Activated naive CD8-positive, alpha-beta T cell treated with anti-CD3 and anti-CD28 coated beads for 36 hours (primary cell): ENCODE measurements at places on chromosomes 13 and 19.

GRCh38 chr19:29789007-29789406 lies 22.8 kb upstream of the CCNE1 start:
- H3K4me1 ChIP-seq = peaks cover 2% of the 10 kb centered on the region
- H3K27me3 ChIP-seq = no peaks in the 10 kb centered on the region
- no peaks in the 10 kb centered on the region for H3K36me3 ChIP-seq
- no peak overlapping the region for H3K27ac ChIP-seq
- no peak overlapping the region for H3K4me3 ChIP-seq

DNA sequence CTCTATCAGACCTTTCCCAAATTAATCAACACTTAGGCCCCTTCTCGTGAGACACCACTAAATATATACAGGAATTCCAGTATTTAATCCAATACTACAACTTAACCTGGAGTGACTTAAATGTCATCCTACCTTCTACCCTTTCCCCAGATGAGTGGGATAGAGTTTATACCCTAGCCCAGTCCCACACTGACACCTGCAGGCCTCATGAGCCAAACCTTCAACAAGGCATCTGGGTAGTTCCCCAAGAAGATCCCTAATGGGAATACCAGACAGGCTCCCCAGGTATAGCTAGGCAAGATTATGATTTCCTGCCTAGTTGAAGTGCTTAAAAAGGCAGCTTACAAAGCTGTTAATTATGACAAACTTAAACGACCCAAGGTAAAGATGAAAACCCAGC lies 15.9 kb downstream of the ZNF83 start:
- H3K4me1 ChIP-seq = peaks cover 16% of the 10 kb centered on the region
- H3K36me3 ChIP-seq = peaks cover 26% of the 10 kb centered on the region
- H3K4me3 ChIP-seq = no peak overlapping the region
- no peak for DNase-seq
- no peaks in the 10 kb centered on the region for H3K27me3 ChIP-seq
- no peak overlapping the region for H3K27ac ChIP-seq

GRCh38 chr13:46606970-46607369 lies 54.0 kb downstream of the LRCH1 start:
- peaks cover 63% of the 10 kb centered on the region for H3K4me1 ChIP-seq
- H3K27me3 ChIP-seq = no peaks in the 10 kb centered on the region
- peaks cover 7% of the 10 kb centered on the region for H3K36me3 ChIP-seq
- no peak overlapping the region for H3K27ac ChIP-seq
- H3K4me3 ChIP-seq = no peak overlapping the region

- no peak overlapping the region for H3K4me3 ChIP-seq
- no peaks in the 10 kb centered on the region for H3K36me3 ChIP-seq
- H3K4me1 ChIP-seq = peaks cover 8% of the 10 kb centered on the region
- no peak overlapping the region for H3K27ac ChIP-seq
- H3K27me3 ChIP-seq = peaks cover 35% of the 10 kb centered on the region
These were observed 2.4 kb downstream of the ADAMTSL5 start for GRCh38 chr19:1510442-1510806.

DNA sequence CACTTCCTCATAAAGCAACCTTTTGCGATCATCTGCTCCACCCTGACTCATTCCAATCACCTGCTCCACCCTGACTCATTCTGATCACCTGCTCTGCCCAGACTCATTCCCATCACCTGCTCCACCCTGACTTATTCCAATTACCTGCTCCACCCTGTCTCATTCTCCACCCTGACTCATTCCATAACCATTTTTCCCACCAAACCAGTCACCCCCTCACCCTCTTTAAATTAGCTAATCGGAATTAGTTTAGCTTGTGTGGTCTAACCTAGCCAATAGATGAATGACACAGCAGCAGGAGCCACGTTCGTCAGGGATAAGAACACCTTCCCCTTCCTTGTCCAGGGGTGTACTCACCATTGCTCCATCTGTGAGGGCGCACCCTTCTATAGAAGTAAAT lies 134.0 kb downstream of the COG6 start:
- H3K27ac ChIP-seq = no peak overlapping the region
- H3K4me3 ChIP-seq = no peak overlapping the region
- H3K4me1 ChIP-seq = peaks cover 6% of the 10 kb centered on the region
- H3K36me3 ChIP-seq = peaks cover 5% of the 10 kb centered on the region

DNA sequence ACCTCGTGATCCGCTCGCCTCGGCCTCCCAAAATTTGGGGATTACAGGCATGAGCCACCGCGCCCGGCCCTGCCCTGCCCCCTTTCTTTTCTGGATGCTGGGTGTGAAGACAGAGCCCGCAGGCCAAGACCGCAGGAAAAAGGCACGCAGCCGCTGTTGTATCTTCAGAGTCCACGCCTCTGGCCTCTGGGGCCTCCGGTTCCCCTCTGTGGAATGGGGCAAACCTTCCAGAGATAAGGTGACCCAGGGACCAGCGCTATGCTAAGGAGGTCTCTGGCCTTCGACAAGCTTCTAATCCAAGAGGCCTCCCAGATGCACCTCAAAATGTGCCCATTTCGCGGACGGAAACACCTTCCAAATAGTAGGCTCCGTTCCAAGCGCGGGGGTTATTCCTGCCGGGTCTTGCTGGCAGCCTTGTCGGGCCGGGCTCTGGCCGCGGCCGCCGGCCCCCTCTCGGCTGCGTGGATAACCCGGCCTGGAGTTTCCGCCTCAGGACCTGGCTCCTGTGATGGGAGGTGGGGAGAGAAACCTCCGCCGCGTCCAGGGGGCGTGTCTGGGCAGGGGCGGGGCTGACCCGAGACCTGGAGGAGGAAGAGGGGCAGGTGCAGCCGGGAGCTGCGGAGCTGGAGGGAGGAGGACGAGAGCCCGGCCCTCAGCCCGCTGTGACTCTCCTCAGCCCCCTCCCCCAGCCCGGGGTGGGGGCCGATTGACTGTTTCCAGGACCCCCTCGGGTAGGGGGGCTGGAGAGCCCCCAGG lies 13.1 kb downstream of the TJP3 start:
- H3K36me3 ChIP-seq = no peaks in the 10 kb centered on the region
- peaks cover 43% of the 10 kb centered on the region for H3K27me3 ChIP-seq
- H3K4me1 ChIP-seq = peaks cover 11% of the 10 kb centered on the region
- peak; percentile 89 for DNase-seq
- H3K27ac ChIP-seq = no peak overlapping the region

- no peak overlapping the region for H3K27ac ChIP-seq
- H3K4me3 ChIP-seq = no peak overlapping the region
- H3K36me3 ChIP-seq = no peaks in the 10 kb centered on the region
- H3K4me1 ChIP-seq = no peaks in the 10 kb centered on the region
- no peak for DNase-seq
These were observed 32.4 kb upstream of the CACNA1A start for GRCh38 chr19:13538601-13539253.

- no peaks in the 10 kb centered on the region for H3K4me1 ChIP-seq
- H3K36me3 ChIP-seq = no peaks in the 10 kb centered on the region
- H3K27me3 ChIP-seq = peaks cover under 1% of the 10 kb centered on the region
These were observed 169.6 kb upstream of the GPR12 start for GRCh38 chr13:26929971-26930730.
